ENCODE measurements at places on chromosomes 4 and X.

DNA sequence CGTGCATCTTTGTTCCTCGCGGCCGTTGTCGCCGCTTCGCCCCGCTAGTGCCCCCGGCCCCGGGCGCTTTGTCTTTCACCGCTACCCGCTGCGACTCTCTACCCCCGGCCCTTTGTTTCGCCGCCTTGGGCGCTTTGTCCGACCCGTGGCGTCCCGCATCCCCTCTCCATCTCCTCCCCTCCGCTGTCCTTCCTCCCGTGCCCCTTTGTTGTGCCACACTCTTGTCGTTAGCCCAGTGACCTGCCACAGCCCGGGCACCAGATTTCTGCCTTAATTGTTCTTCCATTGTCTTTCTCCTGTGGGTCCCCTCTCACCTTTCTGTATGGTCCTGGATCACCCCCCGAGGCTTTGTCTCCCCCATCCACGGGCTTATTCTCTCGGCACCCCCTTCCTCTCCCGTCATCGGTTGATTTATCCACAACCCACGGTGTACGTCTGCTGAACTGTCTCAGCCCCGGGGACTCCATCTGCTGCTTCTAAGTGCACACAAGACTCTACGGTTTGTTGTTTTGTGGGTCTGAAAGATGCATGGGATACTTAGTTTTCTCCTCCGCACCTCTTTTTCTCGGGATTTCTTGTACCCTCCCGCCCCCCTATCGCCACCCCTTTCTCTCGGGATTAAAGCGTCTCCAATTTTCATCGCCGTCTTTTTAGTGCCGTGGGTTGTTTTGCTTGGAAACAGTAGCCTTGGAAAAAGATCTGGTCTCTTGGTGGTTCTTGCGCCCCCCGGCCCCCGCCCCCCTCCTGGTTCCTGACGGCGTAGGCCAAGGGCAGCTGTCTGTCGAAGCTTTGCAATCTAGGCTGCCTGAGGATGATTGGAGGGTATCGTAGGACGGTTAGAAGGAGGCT lies 783 bp downstream of the RBPJ start:
- DNase-seq: peak; percentile 82

DNA sequence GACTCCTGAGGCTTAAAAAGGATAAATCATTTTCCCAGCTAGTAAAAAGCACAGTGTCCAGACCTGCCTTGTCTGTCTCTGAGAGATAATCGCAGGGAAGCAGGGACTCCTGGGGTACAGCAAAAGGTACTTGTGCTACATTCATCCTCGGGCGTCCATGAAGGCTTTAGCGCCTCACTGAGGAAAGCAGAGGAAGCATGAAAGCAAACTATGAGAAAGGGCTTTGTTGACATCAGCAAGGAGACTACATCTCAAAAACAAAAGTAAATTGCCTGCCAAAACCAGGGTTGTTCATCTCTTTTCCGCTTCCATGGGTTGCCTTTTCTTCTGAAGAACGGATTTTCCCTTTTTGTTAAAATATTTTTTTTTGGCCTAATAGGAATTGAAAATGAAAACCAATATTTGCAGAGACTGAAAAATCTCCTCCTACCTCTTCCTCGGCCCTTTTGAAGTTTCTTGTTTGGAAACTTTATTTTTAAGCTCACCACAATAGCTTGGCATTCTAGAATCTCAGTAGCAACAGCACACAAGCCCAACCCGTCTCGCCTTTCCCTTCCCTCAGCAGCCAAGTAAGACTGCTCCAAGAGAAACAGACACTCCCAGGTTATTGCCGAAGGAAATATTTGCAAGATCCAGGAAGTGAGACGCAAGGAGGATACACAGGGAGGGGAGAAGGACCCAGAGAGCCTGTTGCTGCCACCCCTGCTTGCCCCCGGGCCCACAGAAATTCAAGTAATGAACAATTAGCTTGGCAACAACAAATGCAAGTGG lies 148.3 kb upstream of the DGKK start:
- DNase-seq: peak; percentile 20

- no peak for DNase-seq
Measured at GRCh38 chr4:56080384-56080783, 131.6 kb downstream of the CEP135 start.

DNA sequence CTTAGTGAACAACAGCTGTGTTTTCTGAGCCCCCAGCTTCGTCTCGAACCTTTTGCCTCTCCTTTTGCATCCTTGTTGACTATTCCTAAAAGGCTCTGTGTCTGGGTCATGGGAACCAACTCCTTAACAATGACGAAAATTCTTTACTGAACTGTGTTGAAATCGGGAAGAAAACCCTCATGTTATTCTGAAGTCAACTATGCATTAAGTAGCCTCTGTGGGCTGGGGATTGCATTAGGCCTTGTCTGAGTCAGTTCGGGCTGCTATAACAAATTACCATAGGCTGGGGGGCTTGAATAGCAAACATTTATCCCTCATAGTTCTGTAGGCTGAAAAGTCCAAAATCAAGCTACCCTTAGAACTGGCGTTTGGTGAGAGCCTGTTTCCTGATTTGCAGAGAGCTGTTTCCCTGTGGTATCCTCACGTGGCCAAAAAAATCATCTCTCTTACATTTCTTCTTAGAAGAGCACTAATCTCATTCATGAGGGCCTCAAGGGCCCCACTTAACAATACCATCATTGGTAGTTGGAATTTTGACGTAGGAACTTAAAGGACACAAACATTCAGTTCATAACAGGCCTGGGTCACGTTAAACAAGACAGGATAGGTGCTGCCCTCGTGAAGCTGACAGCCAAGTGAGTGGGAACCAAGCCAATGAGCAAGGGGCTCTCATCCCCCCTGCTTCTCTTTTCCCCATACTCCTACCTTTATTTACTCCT lies 75.9 kb downstream of the CLNK start:
- DNase-seq: no peak

GRCh38 chr4:35966566-35966965 lies 277.7 kb downstream of the ARAP2 start:
- no peak for DNase-seq

DNA sequence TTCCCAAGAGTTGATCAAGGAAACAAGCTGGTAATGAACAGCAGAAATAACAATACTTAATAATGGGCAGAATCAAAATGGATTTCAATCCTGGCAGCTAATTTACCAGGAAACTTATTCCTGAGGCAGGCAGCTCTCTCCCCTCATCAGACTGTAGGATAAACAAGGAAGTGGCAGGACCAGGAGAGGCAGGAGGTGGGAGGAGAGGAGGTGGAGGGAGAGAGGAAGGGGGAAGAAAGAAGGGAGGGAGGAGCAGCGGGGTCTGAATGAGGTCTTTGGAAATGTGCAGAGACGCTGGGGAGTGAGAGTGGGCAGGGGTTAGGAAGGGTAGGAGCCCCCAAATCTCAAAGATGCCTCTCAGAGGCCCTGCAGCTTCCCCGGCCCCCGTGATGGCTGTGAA lies 231.5 kb downstream of the BCOR start:
- no peak for DNase-seq

Measured in tongue (tissue), 3 donors.